ENCODE measurements at places on chromosomes 4 and X.

DNA sequence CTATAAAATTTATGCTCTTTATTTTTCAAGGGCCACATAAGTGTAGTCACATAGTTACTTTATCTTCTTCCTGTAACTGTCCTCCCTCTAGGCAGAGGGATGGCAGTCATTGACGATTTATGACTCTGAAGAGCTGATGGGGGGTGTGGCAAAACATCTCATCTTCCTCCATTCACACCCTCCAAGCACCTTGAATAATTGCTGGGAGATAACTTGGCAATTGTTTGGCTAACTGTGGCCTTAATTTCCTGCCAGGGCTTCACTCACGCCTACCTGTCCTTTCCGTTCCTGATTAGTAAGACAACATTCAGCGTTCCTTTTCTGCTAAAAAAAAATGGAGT is 329.2 kb downstream of the ARHGAP10 start:
- H3K27me3 ChIP-seq: no peaks in the 10 kb centered on the region
- H3K4me1 ChIP-seq: peaks cover 4% of the 10 kb centered on the region
- H3K4me3 ChIP-seq: no peak overlapping the region
- no peak for DNase-seq

DNA sequence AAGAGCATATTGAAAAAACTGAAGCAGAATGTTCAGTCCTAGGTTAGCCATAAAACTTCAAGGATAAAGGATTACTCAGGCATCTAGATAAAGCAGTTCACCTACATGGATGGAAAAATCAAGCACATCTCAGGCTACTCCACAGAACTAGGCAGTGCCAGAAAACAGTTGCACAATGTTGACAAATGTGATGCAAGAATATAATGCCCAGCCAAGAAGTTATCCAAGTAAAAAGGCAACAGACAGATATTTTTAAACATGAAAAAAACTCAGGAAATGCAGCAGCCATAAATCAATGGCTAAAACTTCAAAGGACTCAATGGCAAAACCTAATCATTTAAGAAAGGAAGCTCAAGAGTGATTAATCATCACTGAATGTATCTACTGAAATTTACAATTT is 456.0 kb upstream of the FAM241A start:
- no peaks in the 10 kb centered on the region for H3K27me3 ChIP-seq
- H3K27ac ChIP-seq: no peak overlapping the region
- H3K36me3 ChIP-seq: no peaks in the 10 kb centered on the region
- H3K4me1 ChIP-seq: no peaks in the 10 kb centered on the region
- H3K4me3 ChIP-seq: no peak overlapping the region

DNA sequence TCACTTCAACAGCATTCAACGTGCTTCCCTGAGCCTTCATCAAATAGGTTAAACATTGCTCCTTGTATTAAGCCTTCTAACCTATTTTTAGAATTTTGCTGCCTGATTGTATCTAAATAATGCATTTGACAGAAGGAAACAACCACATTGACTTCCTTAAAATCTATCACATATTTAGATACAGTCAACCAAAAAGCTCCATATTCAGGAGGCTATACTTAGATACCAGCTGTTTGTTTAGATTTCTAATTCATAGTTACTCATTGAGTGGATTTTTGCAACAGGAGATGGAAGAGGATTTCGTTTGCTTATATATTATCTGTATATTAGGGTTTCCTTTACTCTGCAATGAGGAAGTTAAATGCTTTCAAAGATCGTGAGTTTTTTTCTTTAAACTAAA is 241.1 kb upstream of the PPP1R2C start:
- H3K36me3 ChIP-seq: no peaks in the 10 kb centered on the region
- no peaks in the 10 kb centered on the region for H3K27me3 ChIP-seq
- H3K4me1 ChIP-seq: no peaks in the 10 kb centered on the region
- no peak overlapping the region for H3K4me3 ChIP-seq

DNA sequence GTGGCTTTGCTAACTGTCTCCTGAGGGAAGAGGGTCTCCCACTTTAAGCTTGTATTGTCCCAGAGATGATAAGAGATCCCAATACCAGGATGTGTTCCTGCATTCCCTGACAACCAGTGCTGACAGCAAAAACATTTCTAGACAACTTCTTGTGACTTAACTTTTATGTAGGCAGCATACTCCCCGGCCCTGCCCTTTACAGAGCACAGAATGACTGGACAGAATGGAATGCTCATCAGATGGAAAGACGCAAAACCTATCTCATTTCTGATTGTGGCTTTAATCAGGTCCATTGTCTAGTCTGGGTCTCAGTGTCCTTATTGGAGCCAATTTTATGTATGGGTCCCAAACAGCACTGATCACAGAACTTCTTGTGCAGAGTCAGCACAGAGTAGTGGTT is 18.2 kb upstream of the PLAC1 start:
- peaks cover 6% of the 10 kb centered on the region for H3K4me1 ChIP-seq
- peak overlapping the region; percentile 53 for H3K27ac ChIP-seq
- H3K4me3 ChIP-seq: no peak overlapping the region
- DNase-seq: peak; percentile 22
- H3K36me3 ChIP-seq: no peaks in the 10 kb centered on the region

- no peaks in the 10 kb centered on the region for H3K27me3 ChIP-seq
- H3K4me3 ChIP-seq: no peak overlapping the region
- H3K36me3 ChIP-seq: no peaks in the 10 kb centered on the region
- no peaks in the 10 kb centered on the region for H3K4me1 ChIP-seq
- no peak overlapping the region for H3K27ac ChIP-seq
These were observed 179.7 kb upstream of the NDP start for GRCh38 chrX:44152852-44153251.

GRCh38 chr4:1459722-1460511 is 53.7 kb upstream of the NKX1-1 start:
- no peak overlapping the region for H3K4me3 ChIP-seq
- H3K27me3 ChIP-seq: peaks cover 10% of the 10 kb centered on the region
- no peaks in the 10 kb centered on the region for H3K36me3 ChIP-seq

- no peak overlapping the region for H3K4me3 ChIP-seq
- no peaks in the 10 kb centered on the region for H3K36me3 ChIP-seq
- DNase-seq: no peak
- H3K4me1 ChIP-seq: no peaks in the 10 kb centered on the region
- H3K27me3 ChIP-seq: peaks cover 9% of the 10 kb centered on the region
- no peak overlapping the region for H3K27ac ChIP-seq
These were observed 6.2 kb upstream of the GABRA4 start for GRCh38 chr4:46999566-46999965.

DNA sequence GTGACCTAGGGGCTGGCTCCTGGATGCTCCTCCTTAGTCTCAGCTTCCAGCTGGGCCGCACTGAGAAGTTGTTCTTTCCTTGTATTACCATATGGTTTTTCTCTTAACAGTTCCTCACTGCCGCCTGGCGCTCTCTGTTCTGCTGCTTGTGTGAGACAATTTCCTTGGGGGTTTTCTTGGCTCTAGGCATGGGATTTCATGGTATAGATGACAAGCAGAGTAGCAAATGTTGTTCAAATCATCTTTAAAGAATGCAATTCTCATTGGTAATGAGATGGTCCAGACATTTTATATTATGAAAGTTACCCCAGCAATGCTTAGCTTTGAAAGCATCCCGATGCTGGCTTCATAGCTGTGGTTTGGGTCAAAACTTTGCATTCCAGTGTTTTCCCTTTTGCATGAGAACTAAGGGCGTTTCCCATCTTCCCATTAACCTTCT is 37.6 kb downstream of the SEPTIN11 start:
- no peaks in the 10 kb centered on the region for H3K27me3 ChIP-seq
- peaks cover 30% of the 10 kb centered on the region for H3K4me1 ChIP-seq
- peaks cover 7% of the 10 kb centered on the region for H3K36me3 ChIP-seq
- H3K4me3 ChIP-seq: no peak overlapping the region

GRCh38 chrX:103517246-103517645 is 2.0 kb downstream of the RAB40A start:
- no peaks in the 10 kb centered on the region for H3K36me3 ChIP-seq
- no peak overlapping the region for H3K27ac ChIP-seq
- H3K4me1 ChIP-seq: no peaks in the 10 kb centered on the region
- no peak for DNase-seq
- no peaks in the 10 kb centered on the region for H3K27me3 ChIP-seq

GRCh38 chr4:43089730-43090129 is 197.2 kb downstream of the GRXCR1 start:
- no peaks in the 10 kb centered on the region for H3K36me3 ChIP-seq
- H3K27me3 ChIP-seq: no peaks in the 10 kb centered on the region
- no peak overlapping the region for H3K27ac ChIP-seq
- no peaks in the 10 kb centered on the region for H3K4me1 ChIP-seq

- no peak overlapping the region for H3K4me3 ChIP-seq
- no peaks in the 10 kb centered on the region for H3K4me1 ChIP-seq
- H3K27ac ChIP-seq: no peak overlapping the region
- H3K27me3 ChIP-seq: no peaks in the 10 kb centered on the region
- no peaks in the 10 kb centered on the region for H3K36me3 ChIP-seq
These were observed 142.5 kb upstream of the MED14 start for GRCh38 chrX:40877887-40878286.

GRCh38 chr4:160493206-160493605 is 1390.3 kb downstream of the RAPGEF2 start:
- no peak overlapping the region for H3K27ac ChIP-seq
- H3K36me3 ChIP-seq: no peaks in the 10 kb centered on the region
- no peak for DNase-seq
- H3K27me3 ChIP-seq: no peaks in the 10 kb centered on the region
- no peaks in the 10 kb centered on the region for H3K4me1 ChIP-seq
- H3K4me3 ChIP-seq: no peak overlapping the region

GRCh38 chr4:135718019-135718418 is 1516.4 kb upstream of the PABPC4L start:
- no peak overlapping the region for H3K27ac ChIP-seq
- DNase-seq: no peak
- H3K4me1 ChIP-seq: no peaks in the 10 kb centered on the region
- H3K36me3 ChIP-seq: no peaks in the 10 kb centered on the region
- no peak overlapping the region for H3K4me3 ChIP-seq

DNA sequence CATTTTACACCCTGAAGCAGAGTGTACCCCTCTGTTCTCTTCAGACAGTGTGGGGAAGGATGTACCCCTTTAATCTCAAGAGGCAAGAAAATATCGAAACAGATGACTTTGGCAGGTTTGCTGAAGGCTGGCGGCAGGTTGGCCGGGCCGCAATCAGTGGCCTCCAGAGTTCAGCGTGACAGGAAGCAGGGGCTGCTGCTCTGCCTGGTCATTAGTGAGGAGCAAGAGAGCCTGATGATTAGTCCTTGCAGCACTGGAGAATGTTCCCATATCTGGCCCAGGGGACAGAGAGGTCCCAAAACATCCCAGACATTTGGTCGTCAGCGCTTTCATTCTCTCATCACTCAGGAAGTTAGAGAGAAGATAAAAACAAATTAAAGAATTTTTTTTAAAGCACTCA is 352.8 kb downstream of the SPRY1 start:
- no peak for DNase-seq
- H3K27ac ChIP-seq: no peak overlapping the region
- no peak overlapping the region for H3K4me3 ChIP-seq
- H3K36me3 ChIP-seq: no peaks in the 10 kb centered on the region
- peaks cover 3% of the 10 kb centered on the region for H3K4me1 ChIP-seq
- H3K27me3 ChIP-seq: no peaks in the 10 kb centered on the region

GRCh38 chr4:8547912-8548730 is 32.1 kb upstream of the GPR78 start:
- H3K27ac ChIP-seq: peak overlapping the region; percentile 73
- DNase-seq: peak; percentile 88
- no peaks in the 10 kb centered on the region for H3K27me3 ChIP-seq
- no peaks in the 10 kb centered on the region for H3K36me3 ChIP-seq
- no peak overlapping the region for H3K4me3 ChIP-seq

DNA sequence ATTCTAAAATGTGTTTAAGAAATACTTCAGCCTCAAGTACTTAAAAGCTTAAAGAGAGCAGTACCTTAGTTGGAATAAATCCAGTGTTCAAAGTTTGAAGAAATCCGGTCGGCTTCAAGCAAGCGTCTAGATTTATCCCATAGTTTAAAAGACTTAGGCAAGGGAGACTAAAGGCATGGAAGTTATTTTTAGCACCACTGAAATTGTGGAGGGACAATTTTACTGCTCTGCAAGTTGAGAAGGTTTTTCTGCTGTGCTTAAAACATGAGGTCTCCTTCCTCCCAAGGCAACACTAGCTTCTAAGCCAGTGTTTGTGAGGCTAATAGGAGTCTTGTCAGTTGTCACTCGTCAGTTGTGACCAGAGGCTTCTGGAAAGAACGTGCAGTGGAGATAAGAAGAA is 183.5 kb downstream of the MSL3 start:
- no peaks in the 10 kb centered on the region for H3K36me3 ChIP-seq
- no peak overlapping the region for H3K27ac ChIP-seq
- no peak for DNase-seq
- H3K27me3 ChIP-seq: no peaks in the 10 kb centered on the region
- H3K4me3 ChIP-seq: no peak overlapping the region

DNA sequence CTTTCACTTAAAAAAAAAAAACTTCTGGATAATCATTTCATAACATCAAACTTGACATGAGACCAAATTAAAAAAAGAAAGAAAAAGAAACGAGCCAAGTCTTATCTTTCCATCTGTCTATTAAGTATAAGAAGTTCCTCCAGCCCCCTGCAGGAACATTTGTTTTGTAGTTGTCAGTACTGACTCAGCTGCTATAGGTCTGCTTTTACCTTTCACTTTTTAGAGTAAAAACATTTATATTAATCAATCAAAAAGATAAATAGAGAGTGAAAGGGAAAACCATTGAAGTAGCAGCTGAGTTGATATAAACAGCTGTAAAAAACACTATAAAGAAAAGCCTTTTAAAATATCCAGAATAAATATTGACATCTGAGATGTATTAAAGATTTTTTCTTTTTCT is 46.1 kb downstream of the CCDC158 start:
- no peaks in the 10 kb centered on the region for H3K27me3 ChIP-seq
- no peaks in the 10 kb centered on the region for H3K36me3 ChIP-seq
- peaks cover 4% of the 10 kb centered on the region for H3K4me1 ChIP-seq
- no peak overlapping the region for H3K27ac ChIP-seq
- DNase-seq: no peak

- no peaks in the 10 kb centered on the region for H3K27me3 ChIP-seq
- no peak overlapping the region for H3K4me3 ChIP-seq
- no peaks in the 10 kb centered on the region for H3K4me1 ChIP-seq
- no peak for DNase-seq
- H3K27ac ChIP-seq: no peak overlapping the region
These were observed 125.8 kb downstream of the PPEF1 start for GRCh38 chrX:18833071-18833731.

GRCh38 chrX:34624416-34624815 is 32.7 kb downstream of the TMEM47 start:
- H3K27ac ChIP-seq: no peak overlapping the region
- no peaks in the 10 kb centered on the region for H3K4me1 ChIP-seq
- no peaks in the 10 kb centered on the region for H3K36me3 ChIP-seq
- no peak for DNase-seq
- H3K27me3 ChIP-seq: no peaks in the 10 kb centered on the region

DNA sequence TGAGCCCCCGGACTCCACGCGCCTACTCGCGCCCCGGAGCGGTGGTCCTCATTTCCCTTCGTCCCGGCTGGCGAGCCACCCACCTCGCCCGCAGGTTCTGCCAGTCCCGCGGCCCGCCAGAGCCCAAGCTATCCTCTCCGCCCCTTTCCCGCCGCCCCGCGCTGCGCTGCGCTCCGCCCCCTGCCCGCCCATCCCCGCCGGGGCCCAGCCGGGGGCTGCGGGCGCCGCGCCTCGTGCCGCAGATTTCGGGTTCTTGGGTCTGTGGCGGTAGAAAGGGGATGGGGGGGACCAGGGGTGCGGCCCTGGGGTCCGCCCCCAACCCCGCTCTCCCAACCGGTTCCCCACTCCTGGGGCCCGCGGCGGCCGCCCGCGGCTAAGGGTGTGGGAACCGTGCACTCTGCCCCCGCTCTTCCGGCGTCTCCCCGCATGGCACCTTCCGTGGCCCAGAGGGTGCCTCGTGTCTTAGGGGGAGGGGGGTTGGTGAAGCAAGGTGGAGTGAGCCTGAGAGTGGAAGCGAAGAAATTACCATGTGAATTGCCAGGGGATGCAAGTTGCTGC is 650.8 kb upstream of the DIPK2B start:
- H3K4me1 ChIP-seq: peaks cover 2% of the 10 kb centered on the region
- peak overlapping the region; percentile 80 for H3K27ac ChIP-seq
- H3K36me3 ChIP-seq: peaks cover 9% of the 10 kb centered on the region
- no peaks in the 10 kb centered on the region for H3K27me3 ChIP-seq
- peak overlapping the region; percentile 79 for H3K4me3 ChIP-seq
- no peak for DNase-seq
